Germinal center (tissue), 1 donor: ENCODE measurements at places on chromosomes 1 and 21.

DNA sequence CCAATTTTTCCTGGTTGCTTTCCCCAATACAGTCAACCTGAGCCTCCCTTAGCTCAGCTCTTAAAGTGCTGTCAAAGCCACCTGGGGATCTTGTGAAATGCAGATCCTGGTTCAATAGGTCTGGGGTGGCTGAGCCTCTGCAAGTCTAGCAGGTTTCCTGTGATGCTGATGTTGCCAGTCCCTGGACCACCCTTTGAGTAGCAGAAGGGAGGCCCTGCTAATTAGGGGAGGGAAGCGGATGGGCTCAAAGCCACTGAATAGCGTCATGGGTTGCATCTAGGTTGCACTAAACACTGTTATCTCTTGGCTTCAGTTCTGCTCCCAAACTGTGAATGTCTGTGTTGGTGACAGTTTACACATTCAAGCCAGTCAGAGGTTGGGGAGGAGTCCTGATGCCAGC is 127.2 kb downstream of the KAZN start:
- DNase-seq = no peak

DNA sequence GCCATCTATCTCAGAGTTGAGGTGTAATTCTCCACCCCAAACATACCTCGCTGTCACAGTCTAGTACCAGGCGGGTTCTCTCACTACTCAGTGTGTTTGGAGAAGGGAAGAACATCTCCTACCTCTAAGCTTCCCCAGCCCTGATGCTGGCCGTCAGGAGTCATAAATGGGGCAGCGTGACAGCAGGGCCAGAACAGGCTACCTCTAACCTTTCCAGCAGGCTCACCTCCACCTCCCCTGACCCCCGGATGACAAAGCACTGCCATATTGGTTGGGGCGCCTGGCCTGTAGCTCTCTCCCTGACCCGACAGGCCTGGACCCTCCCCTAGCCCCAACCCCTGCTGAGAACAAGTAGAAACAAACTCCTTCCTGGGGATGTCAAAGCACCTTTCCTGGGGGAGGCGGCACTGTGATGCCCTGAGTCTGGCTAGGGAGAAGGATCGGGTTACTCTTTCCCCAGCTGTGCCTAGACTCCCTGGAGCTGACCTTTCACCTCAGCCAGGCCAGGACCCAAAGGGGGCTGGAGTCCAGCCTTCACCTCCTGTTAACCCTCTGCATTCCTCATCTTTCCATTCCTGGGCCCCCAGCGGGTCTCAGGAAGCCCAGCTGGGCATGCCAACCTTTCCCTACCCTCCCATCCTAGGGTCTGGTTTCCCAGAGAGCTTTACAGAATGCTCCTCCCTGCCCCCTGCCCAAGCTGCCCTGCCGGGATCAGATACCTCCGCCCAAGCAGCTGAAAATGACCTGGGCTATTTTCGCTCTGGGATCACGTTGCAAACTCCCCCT is 34.2 kb downstream of the AHDC1 start:
- DNase-seq = no peak

DNA sequence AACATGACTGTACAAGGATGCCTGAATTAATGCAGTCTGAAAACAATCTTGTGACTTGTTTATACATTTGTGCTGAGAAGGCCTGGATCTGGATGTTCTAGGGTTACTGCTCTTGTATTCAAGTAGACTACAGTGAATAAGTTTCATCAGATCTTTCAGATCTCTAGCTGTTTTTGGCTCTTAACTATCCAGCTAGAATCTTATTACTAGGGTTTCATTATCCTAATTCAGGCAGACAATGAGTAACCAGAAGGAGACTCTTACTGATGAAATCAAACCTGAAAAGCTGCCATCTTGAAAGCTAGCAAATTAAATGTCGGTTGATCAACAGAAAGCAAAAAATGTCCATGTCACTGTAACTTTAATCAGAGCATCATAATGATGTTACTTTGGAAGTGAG is 112.5 kb upstream of the KCNK2 start:
- DNase-seq = no peak

- DNase-seq = no peak
Measured at GRCh38 chr1:53519421-53519820, 60.2 kb downstream of the DMRTB1 start.

DNA sequence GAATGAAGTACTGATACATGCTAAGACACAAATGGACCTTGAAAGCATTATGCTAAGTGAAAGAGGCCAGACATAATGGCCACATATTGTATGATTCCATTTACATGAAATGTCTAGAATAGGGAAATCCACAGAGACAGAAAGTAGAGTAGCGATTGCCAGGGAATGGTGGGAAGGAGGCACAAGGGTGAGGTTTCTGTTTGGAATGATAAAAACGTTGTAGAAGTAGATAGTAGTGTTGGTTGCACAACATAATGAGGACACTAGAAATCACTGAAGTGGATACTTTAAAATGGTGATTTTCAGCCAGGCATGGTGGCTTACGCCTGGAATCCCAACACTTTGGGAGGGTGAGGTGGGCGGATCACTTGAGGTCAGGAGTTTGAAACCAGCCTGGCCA is 97.6 kb upstream of the VANGL1 start:
- no peak for DNase-seq

GRCh38 chr1:44903011-44903680 is 60.1 kb upstream of the PTCH2 start:
- DNase-seq = no peak
